Osteoblast (primary cell): ENCODE measurements at places on chromosomes 6 and 20. TPM values are rescaled to one million over a fixed set of nuclear protein-coding genes. Genes with fewer than 3 reads are reported as not detected.

SLC2A10 gene
- 44.2 and 47.4 TPM in 2 replicates for total RNA-seq

DNA sequence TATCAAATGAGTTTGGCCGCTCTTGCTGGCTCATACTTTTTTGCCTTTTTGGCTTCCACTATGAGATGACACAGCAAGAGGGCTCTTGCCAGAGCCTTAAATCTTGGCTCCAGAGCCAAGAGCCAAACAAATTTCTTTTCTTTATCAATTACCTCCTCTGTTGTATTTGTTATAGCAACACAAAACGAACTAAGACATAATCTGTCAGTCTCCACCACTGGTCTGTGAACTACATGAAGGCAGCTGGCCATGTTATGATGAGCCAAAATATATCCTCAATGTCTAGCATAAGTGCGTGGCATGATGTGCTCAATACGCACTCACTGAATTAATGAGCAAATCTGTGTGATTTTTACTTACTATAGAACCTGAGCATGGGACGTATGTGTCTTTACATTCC is 220.0 kb upstream of the ZNF217 start:
- no peaks in the 10 kb centered on the region for H3K27me3 ChIP-seq
- no peaks in the 10 kb centered on the region for H3K4me1 ChIP-seq
- no peak overlapping the region for H3K4me3 ChIP-seq
- H3K36me3 ChIP-seq = no peaks in the 10 kb centered on the region
- no peak for DNase-seq

DNA sequence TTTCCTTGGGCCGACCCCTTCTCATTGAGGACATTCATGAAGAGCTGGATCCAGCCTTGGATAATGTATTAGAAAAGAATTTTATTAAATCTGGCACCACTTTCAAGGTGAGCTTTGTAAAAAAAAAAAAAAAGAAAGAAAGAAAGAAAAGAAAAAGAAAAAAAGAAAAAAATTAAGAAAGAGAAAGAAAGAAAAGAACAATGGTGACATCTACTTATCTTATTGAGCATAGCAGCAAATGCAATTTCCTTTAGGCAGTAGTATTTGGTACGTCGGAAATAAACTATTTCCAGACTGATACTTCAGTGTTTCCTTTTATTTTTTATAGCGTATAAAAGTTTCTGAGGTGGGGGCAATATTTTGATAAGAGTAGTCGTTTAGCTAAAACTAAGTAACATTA is 119.0 kb upstream of the GLP1R start:
- H3K4me1 ChIP-seq = no peaks in the 10 kb centered on the region
- no peak overlapping the region for H3K4me3 ChIP-seq
- DNase-seq = no peak
- H3K36me3 ChIP-seq = no peaks in the 10 kb centered on the region

GRCh38 chr6:33828764-33829731 is 25.2 kb upstream of the MLN start:
- peak; percentile 50 for DNase-seq
- no peaks in the 10 kb centered on the region for H3K36me3 ChIP-seq
- no peak overlapping the region for H3K27ac ChIP-seq
- H3K27me3 ChIP-seq = peaks cover 8% of the 10 kb centered on the region

GRCh38 chr20:58634521-58635278 is 16.4 kb upstream of the STX16 start:
- H3K4me3 ChIP-seq = no peak overlapping the region
- peaks cover 9% of the 10 kb centered on the region for H3K36me3 ChIP-seq
- no peak for DNase-seq
- peaks cover 20% of the 10 kb centered on the region for H3K4me1 ChIP-seq

MICB gene
- total RNA-seq = 12.7 and 14.1 TPM in 2 replicates

DNA sequence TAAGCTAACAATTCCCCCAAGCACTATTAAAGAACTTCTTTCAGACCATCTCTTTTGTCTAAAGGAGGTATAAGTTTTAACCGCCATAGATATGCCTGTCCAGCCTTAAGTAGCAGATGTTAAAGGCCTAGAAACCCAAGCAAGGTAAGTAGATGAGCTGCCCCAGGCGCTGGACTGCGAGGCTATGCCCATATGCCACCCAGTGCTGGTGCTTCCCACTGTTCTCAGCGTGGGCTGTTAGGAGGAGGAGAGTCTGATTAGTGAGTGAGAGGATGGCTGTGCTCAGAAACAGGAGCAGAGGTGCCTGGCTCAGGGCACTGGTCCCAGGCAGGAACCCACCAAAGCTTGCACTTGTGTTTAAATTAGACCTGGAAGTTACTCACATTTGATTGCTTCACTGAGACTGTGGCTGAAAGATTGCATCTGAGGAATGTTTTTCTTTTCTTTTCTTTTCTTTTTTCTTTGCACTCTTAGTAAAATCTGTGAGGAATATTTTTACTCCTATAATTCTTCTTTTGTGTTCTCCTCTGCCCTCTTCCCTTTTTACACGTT is 32.2 kb downstream of the PRPH2 start:
- H3K4me3 ChIP-seq = no peak overlapping the region
- H3K27me3 ChIP-seq = no peaks in the 10 kb centered on the region
- H3K36me3 ChIP-seq = peaks cover 49% of the 10 kb centered on the region
- DNase-seq = peak; percentile 49
- H3K27ac ChIP-seq = peak overlapping the region; percentile 20
- peaks cover 61% of the 10 kb centered on the region for H3K4me1 ChIP-seq
